ENCODE measurements at places on chromosomes 11 and 22. TPM values are rescaled to one million over a fixed set of nuclear protein-coding genes. Genes with fewer than 3 reads are reported as not detected.

CRYBA4 gene
- total RNA-seq, result not detected

MPZL2 gene
- 218 TPM for total RNA-seq

MS4A4A gene
- total RNA-seq, result not detected

CDC42EP2 gene
- total RNA-seq, result 28.3 TPM

RIN1 gene
- total RNA-seq, result 7.8 TPM

OR2D2 gene
- 0.66 TPM for total RNA-seq

FBXO7 gene
- total RNA-seq, result 93.6 TPM

All from thoracic aorta endothelial cell (primary cell).